ENCODE measurements at places on chromosomes 3 and 15. TPM values are rescaled to one million over a fixed set of nuclear protein-coding genes. Genes with fewer than 3 reads are reported as not detected.

DNA sequence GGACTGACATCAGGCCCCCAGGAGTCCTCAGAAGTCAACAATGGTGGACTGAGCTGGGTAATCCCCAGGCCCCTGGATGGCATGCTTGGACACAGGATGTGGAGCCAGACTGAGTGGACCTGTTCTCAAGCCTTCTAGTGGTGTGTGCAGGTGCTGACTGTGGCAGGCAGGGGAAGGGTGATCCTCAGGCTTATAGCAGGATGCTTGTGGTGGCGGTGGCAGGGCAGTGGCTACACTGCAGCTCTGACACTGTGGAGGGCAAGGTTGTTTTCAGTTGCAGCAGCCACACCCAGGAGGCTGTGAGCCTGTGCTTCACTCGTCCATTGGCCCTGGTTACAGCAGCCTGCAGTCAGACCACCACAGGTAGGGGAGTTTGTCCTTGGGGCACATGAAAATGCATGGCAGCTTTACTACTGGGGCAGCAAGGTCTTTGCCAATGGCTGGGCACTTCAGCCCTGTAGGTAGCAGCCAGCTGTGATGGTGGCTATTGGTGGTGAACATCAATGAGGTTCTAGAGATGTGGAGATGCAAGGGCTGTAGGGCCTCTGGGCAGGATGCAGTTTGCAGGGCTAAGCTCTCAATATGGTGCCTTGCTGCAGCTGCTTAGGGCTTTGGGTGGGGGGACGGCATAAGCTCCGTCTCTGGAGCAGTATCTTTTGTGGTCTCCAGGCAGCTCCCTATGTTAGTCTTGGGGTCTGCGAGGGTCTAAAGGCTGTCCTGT lies 17.5 kb upstream of the MYO5A start:
- no peak overlapping the region for H3K4me3 ChIP-seq
- no peaks in the 10 kb centered on the region for H3K4me1 ChIP-seq
- H3K27me3 ChIP-seq = no peaks in the 10 kb centered on the region

ATP13A5 gene
- total RNA-seq = not detected

ZNF619 gene
- 7.2 TPM for total RNA-seq

LRRIQ4 gene
- not detected for total RNA-seq

DNA sequence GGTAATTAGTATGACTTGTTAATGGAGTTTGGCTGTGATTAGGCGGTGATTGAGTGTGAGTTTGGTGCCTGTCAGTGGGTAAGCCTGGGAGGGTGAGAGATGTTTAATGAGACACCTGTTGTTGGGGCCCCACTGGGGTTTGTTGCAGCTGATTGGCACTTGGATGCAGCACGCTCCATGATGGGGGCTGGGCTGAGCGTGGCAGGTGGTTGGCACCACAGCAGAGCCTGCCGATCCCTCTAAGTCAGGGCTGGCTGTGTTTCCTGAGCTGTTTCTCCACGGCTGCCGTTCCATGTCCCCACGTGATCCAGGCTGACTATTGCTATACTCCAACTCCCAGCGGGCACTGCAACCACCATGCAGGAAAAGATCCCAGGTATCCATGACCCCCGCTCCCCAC lies 93.5 kb upstream of the ARRDC4 start:
- no peaks in the 10 kb centered on the region for H3K27me3 ChIP-seq
- DNase-seq = no peak
- no peaks in the 10 kb centered on the region for H3K4me1 ChIP-seq

- H3K4me1 ChIP-seq = peaks cover 18% of the 10 kb centered on the region
- DNase-seq = peak; percentile 59
- H3K27ac ChIP-seq = no peak overlapping the region
- no peaks in the 10 kb centered on the region for H3K36me3 ChIP-seq
Observed at GRCh38 chr3:143171141-143171980, 51.8 kb downstream of the CHST2 start.

- peak; percentile 68 for DNase-seq
- H3K4me1 ChIP-seq = peaks cover 14% of the 10 kb centered on the region
- H3K27ac ChIP-seq = no peak overlapping the region
- no peak overlapping the region for H3K4me3 ChIP-seq
- peaks cover 15% of the 10 kb centered on the region for H3K27me3 ChIP-seq
Observed at GRCh38 chr3:129005526-129006303, 4.6 kb downstream of the EFCC1 start.

CLSTN2 gene
- total RNA-seq = not detected

MED12L gene
- total RNA-seq = 0.23 TPM

ADIPOQ gene
- not detected for total RNA-seq

DNA sequence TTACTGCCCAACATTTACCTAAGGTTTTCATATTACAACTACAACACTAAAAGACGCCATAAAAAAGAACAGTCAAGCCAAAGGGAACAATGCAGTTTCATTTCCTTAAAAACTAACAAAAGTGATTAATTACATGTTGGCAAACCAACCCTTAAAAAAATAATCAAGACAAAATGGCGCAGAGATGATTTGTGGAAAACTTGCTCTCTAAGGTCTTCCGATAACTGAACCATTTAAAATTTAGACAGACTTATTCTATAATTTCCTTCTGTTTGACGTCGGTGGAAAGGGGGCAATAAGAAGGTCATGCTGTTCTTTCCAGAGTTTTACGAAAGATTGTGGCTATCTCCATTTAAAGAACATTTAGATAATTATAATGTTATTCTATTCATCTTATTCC lies 87.6 kb downstream of the RYK start:
- H3K4me1 ChIP-seq = peaks cover 5% of the 10 kb centered on the region
- H3K36me3 ChIP-seq = no peaks in the 10 kb centered on the region
- peak; percentile 69 for DNase-seq
- no peak overlapping the region for H3K27ac ChIP-seq

- H3K36me3 ChIP-seq = no peaks in the 10 kb centered on the region
- peak; percentile 90 for DNase-seq
- H3K4me3 ChIP-seq = no peak overlapping the region
- peaks cover 76% of the 10 kb centered on the region for H3K4me1 ChIP-seq
- peak overlapping the region; percentile 99 for H3K27ac ChIP-seq
Observed at GRCh38 chr15:67089217-67090193, 24.1 kb downstream of the SMAD3 start.

SLC27A2 gene
- total RNA-seq = not detected

- H3K27ac ChIP-seq = no peak overlapping the region
- DNase-seq = peak; percentile 72
- H3K4me1 ChIP-seq = peaks cover 16% of the 10 kb centered on the region
- peaks cover 29% of the 10 kb centered on the region for H3K27me3 ChIP-seq
- H3K36me3 ChIP-seq = no peaks in the 10 kb centered on the region
Observed at GRCh38 chr3:168249550-168250414, 154.1 kb upstream of the GOLIM4 start.
